Stimulated activated CD4-positive, alpha-beta T cell treated with anti-CD3 and anti-CD28 coated beads, Interleukin-12 subunit alpha, Interleukin-12 subunit beta, amount 100 ng/mL, for 4 hours (primary cell): ENCODE measurements at places on chromosomes 6 and 20.

- DNase-seq: no peak
Observed at GRCh38 chr6:72524011-72524645, 97.7 kb upstream of the KCNQ5 start.

DNA sequence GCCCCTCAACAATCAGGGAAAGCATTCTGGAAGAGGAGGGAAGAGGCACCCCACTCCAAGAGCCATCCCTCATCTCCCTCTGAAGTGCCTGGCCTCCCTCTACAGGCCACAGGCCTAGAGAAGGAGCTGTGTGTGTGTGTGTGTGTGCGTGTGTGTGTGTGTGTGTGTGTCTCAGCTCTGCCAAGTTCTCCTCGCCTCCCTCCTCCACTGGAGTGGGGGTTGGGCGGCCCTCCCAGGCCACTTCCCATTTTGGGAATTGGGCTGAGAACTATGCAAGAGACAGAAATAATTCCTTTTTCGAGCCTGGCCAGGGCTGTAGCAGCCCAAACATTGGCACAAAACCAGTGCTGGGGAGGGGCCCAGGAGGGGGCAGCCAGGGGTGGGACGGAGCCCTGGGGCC lies 35.7 kb downstream of the KCNB1 start:
- DNase-seq: no peak

DNA sequence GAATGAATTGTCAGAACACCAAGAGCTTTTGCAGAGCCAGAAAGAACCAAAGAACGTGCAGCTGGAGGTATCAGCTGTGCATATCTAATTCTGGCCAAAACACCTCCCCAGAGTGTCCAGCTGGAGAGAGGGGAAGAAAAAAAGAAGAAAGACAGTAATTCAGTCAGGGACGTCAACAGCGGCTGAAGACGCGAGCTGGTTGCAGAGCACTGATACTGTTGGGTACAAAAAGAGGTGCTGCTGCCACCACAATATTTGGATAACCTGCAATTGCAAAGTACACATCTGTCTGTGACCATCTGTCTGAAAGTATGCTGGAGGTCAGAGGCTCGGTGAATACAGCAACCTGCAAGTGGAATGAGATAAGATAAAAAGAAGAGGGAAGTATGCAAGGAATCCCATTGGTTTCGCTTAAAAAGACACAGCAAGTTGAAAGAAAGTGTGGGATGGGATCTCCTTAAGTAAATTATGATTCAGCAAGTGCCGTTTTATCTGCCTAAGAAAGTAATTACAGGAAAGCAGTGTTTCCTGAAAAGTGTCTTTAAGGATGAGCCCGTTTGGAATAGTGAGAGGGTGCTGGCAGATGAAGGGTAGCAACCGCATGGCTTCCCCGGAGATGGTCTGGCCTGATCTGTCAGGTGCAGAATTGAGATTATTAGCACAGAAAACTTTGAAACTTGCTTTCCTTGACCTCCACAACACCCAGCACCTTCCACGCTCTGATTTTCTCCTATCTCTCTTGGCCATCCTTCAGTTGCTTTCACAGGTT lies 189.9 kb upstream of the PRDM1 start:
- no peak for DNase-seq

GRCh38 chr6:31661262-31662123 lies 915 bp upstream of the C6orf47 start:
- no peak for DNase-seq

DNA sequence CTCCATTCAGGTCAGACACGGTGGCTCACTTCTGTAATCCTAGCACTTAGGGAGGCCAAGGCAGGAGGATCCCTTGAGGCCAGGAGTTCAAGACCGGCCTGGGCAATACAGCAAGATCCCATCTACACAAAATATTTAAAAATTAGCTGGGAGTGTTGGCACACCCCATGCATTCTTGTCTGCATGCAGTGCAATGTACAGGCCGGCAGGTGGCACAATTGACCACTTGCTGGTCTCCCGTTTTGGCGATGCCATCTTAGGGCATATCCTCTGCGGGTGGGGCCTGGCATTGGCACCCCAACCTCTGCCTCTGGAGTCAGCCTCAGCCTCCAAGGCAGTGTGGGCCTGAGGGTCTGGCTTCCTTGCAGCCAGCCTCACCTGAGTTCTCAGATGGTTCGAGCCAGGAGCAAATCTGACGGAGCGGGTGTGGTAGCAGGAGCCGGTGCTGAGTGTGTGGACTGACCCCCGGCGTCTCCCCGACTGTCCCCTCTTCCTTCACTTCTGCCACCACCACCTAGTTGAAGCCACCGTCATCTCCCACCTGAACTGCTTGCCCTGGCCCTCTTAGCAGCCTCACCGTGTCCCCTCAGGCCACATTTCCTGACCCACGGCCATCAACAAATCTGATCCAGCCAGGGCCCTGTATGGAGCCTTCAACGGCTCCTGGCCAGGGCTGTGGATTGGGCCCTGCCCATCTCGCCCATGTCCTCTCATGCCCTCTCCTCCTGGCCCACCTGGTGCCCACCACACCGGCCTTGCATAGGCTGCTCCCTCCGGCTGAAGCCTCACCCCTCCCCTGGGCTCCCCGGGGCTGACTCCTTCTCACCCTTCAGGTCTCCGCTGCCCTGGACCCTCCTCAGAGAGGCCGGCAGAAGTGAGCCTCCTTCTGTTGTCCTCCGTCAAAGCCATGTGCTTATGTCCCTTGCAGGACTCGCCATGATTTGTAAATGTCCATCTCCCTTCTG lies 44.0 kb downstream of the EFCAB8 start:
- DNase-seq: peak; percentile 63

DNA sequence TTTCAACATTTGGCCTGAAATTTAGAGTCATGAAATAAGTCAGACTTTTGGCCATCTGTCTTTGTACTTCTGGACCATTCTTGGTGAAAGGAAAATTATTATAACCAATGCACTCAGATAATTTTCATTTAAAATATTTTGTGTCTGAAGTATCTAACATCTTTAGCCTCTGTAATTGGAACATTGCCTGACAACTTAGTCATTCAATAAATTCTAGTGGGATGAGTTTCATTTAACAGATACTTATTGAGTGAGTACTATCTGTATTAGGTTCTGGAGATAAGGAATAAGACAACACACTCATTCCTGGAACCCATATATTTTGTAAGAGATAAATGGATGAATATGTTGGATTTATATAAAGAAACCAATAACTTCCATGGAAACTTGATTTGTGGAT lies 536.0 kb downstream of the BCKDHB start:
- no peak for DNase-seq

- no peak for DNase-seq
Observed at GRCh38 chr20:62835931-62836861, 19.3 kb downstream of the COL9A3 start.

GRCh38 chr20:48131581-48131980 lies 346.3 kb upstream of the SULF2 start:
- no peak for DNase-seq

GRCh38 chr6:26240157-26241032 lies 124.6 kb upstream of the BTN3A2 start:
- DNase-seq: peak; percentile 46

DNA sequence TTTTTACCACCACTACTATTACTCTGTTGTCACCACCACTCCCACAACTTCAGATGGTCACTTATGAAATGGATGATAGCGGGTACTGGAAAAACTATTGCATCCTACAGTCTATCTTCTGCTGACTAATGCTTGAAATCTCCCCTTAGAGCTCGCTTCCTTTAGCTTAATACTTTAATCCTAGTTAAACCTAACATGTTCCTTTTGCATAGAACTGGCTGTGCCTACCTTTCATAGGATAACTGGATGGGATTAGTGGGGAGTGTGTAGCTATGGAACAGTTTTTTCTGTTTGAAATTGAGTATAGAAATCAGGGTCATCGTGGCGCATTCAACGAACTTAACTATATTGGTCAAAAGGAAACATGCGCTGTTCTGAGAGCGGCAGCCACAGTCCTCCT lies 294.7 kb downstream of the FARS2 start:
- no peak for DNase-seq

GRCh38 chr20:58389968-58390658 lies 1.1 kb downstream of the VAPB start:
- no peak for DNase-seq

GRCh38 chr6:144265390-144265789 lies 19.7 kb upstream of the UTRN start:
- no peak for DNase-seq

DNA sequence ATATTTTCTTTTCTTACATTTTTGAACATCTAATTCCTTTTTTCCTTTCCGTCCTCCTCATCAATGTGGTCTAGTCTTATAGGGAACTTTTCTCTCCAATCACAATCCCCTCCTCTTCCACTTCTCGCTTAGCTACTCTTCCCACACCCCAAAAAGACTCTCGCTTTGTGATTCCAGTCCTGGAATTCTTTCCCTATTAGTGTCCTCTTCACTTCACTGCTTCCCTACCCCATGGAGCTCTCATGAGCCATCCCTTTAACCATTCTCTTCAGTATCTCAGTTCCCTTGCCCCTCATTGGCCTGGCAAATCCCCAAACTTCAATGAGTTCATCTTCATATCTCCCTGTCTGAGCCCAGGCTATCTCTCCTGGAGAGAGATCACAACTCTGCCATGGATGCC lies 55.3 kb upstream of the CEP85L start:
- no peak for DNase-seq

DNA sequence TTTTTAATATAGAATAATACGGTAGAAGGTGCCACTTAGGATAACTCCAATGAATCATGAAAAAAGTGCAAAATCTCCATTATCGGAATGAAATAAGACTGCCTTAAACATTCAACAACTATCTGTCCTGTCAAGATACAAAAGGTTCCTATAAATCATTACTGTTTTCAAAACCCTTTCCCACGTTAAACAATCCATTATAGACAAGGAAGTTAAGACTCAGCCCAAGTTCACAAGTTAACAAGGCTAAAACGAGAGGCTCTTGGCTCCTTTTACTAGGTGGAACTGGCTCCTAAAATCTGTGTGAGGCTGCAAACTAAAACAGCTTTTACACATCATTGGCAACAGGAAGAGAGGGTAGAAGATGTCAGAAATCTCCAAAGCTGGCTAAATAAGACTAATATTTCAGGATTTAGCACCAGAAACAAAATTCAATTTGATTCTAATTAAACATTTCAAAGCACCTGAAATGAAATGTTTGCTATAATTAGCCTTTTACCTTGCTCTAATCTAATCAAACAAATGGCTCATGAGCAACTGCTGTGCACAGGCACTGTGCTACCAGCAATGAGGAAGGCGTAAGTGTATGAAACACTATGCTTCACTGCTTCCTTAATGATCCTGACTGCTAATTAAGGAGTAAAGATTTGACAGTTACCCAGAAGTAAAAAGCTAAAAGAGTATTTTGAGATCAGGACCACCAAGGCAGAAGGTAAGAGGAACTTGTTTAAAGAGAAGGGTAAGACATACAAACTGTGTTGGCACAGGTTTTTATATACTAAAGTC lies 109.7 kb downstream of the DST start:
- DNase-seq: no peak
